ENCODE measurements at places on chromosomes 13 and 19.

- DNase-seq = peak; percentile 36
These were observed 4.5 kb upstream of the SHISA7 start for GRCh38 chr19:55447421-55448174.

GRCh38 chr13:108306860-108307259, 37.3 kb downstream of the TNFSF13B start:
- no peak for DNase-seq

DNA sequence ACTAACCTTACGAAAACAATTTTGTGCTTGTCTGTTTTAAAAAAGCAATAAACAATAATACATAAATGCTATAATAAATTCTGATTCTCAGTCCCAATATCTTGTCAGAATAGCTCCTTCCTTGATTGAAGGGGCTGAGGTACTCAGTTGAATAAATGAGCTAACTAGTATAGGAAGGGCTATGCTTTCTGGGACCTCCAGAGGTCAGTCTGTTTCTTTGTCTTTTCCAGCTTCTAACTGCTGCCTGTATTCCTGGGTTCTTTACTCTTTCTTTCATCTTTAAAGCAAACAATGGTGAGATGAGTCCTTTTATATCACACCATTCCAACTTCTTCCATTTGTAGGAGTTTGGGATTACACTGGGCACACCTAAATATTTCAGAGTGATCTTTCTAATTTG, 1297.0 kb upstream of the ATXN8OS start:
- DNase-seq = no peak

- no peak for DNase-seq
These were observed 6.0 kb upstream of the KXD1 start for GRCh38 chr19:18551631-18552030.

- no peak for DNase-seq
These were observed 9.3 kb upstream of the FRY start for GRCh38 chr13:32022311-32022710.

- DNase-seq = no peak
These were observed 73.6 kb downstream of the COG3 start for GRCh38 chr13:45538382-45538781.

Data from nucleus accumbens (tissue), 56 donors.